T-helper 2 cell (primary cell): ENCODE measurements at places on chromosomes 13 and 19.

- no peak for DNase-seq
Measured at GRCh38 chr19:30014770-30015169, 72.7 kb downstream of the URI1 start.

- no peak for DNase-seq
Measured at GRCh38 chr13:59534806-59535205, 628.9 kb downstream of the DIAPH3 start.

DNA sequence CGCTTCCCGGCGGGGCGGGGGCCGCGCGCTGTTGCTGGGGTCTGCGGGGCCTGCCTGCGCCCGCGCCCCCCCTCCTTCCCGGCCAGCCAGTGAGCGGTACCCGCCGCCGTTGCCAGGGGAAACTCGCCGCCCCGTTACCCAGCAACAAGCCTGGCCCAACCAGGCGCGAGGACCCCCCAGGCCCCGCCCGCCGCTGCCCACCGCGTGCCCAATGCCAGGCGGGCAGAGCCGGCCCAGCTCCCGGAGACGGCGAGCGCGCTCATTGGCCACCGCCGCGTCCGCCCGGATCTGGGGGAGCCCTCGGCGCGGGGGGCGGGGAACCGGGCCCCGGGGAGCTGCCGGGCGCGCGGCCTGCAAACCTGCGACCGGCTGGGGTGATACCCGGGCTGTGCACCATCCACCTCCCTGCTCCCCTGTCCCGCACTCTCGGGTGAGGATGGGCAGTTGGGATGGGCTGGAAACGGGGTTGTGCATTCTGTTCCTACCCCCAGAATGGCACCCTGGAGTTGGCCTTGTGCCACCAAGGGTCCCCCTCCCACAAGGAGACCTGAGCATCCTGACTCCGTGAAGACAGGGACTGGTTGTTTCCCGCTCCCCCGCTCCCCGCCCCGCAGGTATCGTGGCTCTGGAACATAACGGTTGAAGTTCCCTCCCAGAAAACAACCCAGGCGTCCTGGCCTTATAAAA is 8.8 kb upstream of the BBC3 start:
- DNase-seq = peak; percentile 68

GRCh38 chr13:27526516-27526915 is 76.2 kb upstream of the MTIF3 start:
- DNase-seq = no peak
